ENCODE measurements at places on chromosomes 16 and 17. TPM values are rescaled to one million over a fixed set of nuclear protein-coding genes. Genes with fewer than 3 reads are reported as not detected.

The DNAH3 gene
- not detected for polyA plus RNA-seq

The C16orf46 gene
- polyA plus RNA-seq, result 8.7 TPM

The CACNG3 gene
- polyA plus RNA-seq, result not detected

The SKAP1 gene
- not detected for polyA plus RNA-seq

The MYO15A gene
- polyA plus RNA-seq, result 1.9 TPM

The OR1F1 gene
- polyA plus RNA-seq, result 2.5 TPM

The HID1 gene
- polyA plus RNA-seq, result 26.6 TPM

All from neural cell (in vitro differentiated cells).